Activated CD4-positive, alpha-beta memory T cell treated with anti-CD3 and anti-CD28 coated beads for 36 hours (primary cell): ENCODE measurements at places on chromosomes 1 and 21. TPM values are rescaled to one million over a fixed set of nuclear protein-coding genes. Genes with fewer than 3 reads are reported as not detected.

DNA sequence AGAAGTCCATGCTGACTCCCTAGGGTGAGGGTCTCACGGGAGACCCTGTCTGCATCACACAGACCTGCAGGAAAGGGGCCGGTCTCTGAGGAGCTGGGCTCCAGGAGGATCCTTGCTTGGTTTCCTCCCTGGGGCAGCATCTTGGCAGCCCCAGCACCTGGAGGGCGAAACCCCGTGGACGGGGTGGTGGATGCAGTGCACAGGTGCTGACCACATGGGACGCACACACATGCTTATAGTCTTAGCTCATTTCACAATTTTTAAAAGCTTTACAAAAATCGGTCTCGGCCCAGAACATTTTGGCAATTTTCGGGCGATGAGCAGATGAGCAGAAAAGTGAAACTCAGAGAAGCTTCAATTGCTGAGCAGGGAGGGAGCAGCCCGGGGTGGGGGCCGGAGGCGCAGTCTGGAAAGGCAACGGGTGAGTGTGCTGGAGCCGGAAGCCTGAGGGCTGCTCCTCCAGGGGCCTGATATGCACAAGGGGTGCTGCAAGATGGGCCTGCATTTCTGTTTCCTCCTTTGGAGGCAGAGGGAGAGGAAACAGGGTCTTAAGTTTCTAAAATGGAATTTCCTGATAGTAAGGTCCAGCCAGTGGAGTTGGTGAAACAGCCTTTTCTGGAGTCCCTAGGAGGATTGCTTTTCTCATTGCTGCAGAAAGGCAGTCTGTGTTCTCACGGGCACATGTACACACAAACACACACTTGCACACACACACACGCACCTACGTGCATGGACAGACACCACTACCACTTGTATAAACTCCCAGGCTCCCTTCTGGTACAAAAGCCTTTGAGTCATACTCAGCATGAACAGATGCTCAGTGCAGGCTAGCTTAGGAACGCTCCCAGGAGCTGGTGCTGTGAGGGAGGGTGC lies 60.6 kb downstream of the SCCPDH start:
- no peak overlapping the region for H3K4me3 ChIP-seq
- H3K27ac ChIP-seq: no peak overlapping the region
- peaks cover 4% of the 10 kb centered on the region for H3K27me3 ChIP-seq
- peaks cover 12% of the 10 kb centered on the region for H3K4me1 ChIP-seq
- no peak for DNase-seq

- H3K4me3 ChIP-seq: no peak overlapping the region
- no peak overlapping the region for H3K27ac ChIP-seq
- no peak for DNase-seq
- H3K4me1 ChIP-seq: no peaks in the 10 kb centered on the region
Measured at GRCh38 chr1:93963585-93963984, 54.4 kb upstream of the GCLM start.

The AIRE gene
- not detected for total RNA-seq

The ZNF362 gene
- total RNA-seq: 12.9 TPM

The GPR3 gene
- 1.5 TPM for total RNA-seq

The TSPAN2 gene
- 2.5 TPM for total RNA-seq
